ENCODE measurements at places on chromosomes 3 and 15. TPM values are rescaled to one million over a fixed set of nuclear protein-coding genes. Genes with fewer than 3 reads are reported as not detected.
A peak's percentile ranks its signal among the peaks of the same experiment; 100 is the strongest.

GRCh38 chr15:43776101-43776717, 557 bp downstream of the ELL3 start:
- no peak for DNase-seq
- H3K27ac ChIP-seq, result no peak overlapping the region
- H3K36me3 ChIP-seq, result peaks cover 17% of the 10 kb centered on the region
- H3K4me3 ChIP-seq, result peak overlapping the region; percentile 86
- H3K27me3 ChIP-seq, result no peaks in the 10 kb centered on the region

DNA sequence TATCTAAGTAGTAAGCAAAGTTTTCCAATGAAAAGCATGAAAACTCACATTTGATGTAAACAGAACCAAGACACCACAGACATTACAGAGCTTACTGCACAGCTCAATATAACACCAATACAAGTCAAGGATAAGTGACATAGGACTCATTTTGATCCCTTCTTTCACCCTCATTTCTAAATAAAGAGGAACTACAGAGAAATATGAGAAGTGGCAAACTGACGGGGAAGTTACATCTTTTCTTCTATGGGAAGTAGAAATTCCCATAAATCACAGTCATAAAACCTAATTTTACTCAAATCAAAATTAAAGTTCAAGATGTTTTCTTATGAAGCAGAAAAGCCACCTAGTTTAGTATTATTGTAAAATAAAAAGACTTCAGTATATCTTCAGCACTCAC, 3.8 kb downstream of the ATG3 start:
- no peak for DNase-seq
- no peak overlapping the region for H3K27ac ChIP-seq
- peaks cover 13% of the 10 kb centered on the region for H3K36me3 ChIP-seq

DNA sequence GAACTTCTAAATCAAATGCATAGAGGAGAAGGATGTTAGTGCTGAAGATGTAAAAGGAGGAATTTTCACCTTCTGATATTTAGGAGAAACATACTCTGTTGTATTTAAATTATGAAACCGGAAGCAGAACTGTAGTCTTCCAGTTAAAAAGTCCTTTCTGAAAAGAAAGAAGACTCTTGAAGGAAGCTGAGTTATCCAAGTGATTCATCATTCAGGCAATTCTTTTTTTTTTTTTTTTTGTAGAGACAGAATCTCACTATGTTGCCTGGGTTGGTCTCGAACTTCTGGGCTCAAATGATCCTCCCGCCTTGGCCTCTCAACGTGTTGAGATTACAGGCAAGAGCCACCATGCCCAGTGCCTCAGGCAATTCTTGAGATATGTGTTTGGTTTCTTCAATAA, 424.8 kb upstream of the TPM1 start:
- peaks cover under 1% of the 10 kb centered on the region for H3K27me3 ChIP-seq
- H3K4me1 ChIP-seq, result peaks cover 20% of the 10 kb centered on the region
- no peak for DNase-seq
- no peak overlapping the region for H3K27ac ChIP-seq
- H3K4me3 ChIP-seq, result no peak overlapping the region

GRCh38 chr15:69530991-69531664, 78.5 kb downstream of the RPLP1 start:
- H3K27ac ChIP-seq, result no peak overlapping the region
- no peaks in the 10 kb centered on the region for H3K36me3 ChIP-seq
- H3K27me3 ChIP-seq, result peaks cover 77% of the 10 kb centered on the region
- H3K4me1 ChIP-seq, result no peaks in the 10 kb centered on the region
- DNase-seq, result no peak
- H3K4me3 ChIP-seq, result no peak overlapping the region

DNA sequence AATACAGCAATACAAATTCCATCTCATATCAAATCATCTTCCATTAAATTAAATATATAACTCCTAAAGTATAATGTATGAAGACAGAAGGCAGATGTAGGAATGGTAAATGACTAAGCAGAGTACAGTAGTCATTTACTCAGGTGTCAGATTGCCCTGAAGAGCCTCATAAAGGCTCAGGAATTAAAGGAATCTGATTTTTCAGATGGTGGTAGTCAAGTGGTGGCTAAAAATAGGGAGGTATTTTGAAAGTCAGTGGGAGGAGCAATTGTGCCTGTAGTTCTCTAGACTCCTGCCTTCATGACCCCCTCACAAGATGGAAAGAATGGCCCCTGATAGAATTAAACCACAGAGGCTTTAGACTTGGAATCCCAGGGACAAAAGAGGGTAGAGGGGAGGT, 142.7 kb upstream of the SYNPR start:
- DNase-seq, result no peak
- no peaks in the 10 kb centered on the region for H3K4me1 ChIP-seq
- H3K36me3 ChIP-seq, result no peaks in the 10 kb centered on the region
- no peaks in the 10 kb centered on the region for H3K27me3 ChIP-seq
- no peak overlapping the region for H3K4me3 ChIP-seq

DNA sequence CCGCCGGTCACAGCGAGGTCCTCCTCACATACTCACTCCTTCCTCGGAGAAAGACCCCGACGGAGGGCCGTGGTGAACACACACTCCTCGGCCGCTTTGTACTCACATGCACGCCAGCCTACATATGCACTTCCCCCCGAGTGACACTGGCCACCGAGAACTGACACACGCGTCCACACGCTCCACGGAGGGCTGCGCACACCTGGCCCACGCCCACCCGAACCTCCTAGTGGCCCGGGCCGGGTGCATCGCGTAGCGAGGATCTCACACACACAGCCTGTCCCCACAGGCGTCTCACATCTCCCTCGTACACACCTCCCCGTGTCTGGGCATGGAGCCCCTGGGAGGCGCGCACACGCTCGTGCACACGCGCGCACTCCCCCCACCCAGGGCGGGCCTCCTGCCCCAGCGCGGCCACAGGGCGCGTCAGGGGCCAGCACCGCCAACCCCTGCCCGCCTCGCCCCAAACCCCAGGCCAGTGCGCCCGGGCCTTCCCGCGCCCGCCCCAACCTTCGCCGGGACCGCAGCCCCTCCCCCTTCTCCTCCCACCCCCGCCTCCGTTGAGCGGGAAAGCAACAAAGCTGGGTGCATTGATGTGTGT, 411 bp upstream of the C3orf70 start:
- H3K27me3 ChIP-seq, result peaks cover 15% of the 10 kb centered on the region
- no peak for DNase-seq
- H3K4me3 ChIP-seq, result peak overlapping the region; percentile 78
- H3K27ac ChIP-seq, result peak overlapping the region; percentile 48
- H3K4me1 ChIP-seq, result peaks cover 14% of the 10 kb centered on the region

DNA sequence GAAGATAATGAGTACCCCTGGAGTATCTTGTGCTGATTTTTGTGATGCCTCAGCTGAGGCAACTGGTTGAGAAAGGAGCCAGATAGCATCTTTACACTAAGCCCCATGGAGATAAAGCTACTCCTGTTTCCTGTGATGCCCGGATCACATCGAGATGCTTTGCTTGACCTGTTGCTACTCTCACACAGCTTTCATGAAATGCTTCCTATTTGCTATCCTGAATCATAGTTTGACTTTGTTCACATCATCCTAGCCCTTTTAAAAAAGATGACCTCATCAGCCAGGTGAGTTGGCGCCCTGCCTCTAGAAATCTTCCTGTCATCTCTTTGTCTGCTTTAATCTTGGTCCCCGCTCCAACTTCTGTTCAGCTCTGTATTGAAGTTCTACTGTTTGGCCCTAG, 409.6 kb upstream of the TBL1XR1 start:
- H3K27me3 ChIP-seq, result no peaks in the 10 kb centered on the region
- no peak overlapping the region for H3K4me3 ChIP-seq
- peaks cover 2% of the 10 kb centered on the region for H3K36me3 ChIP-seq
- peak overlapping the region; percentile 76 for H3K27ac ChIP-seq

ZNF654 gene
- 13.4 TPM for total RNA-seq

NPAP1 gene
- not detected for total RNA-seq

FAM131A gene
- total RNA-seq, result 11.3 TPM

ABI3BP gene
- 175 TPM for total RNA-seq
